ENCODE measurements at places on chromosomes 7 and 10.

DNA sequence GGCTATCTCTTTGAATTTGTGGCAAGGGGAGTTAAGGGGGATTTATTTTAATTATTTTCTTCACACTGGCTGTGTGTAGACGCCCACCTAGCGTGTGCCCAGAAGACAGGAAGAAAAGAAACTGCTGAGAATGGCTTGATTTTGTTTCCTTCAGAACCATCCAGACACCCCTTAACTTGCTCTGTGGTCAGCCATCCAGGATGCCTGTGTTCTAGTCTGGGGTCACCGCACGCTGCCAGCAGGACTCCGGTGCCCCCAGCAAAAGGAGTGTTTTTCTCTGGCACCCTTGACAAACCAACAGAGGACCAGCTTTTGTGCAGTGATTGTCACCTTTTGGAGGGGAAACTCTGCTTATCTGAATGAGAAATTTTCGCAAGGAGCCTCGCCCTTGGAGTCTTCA is 5.3 kb downstream of the DDC start:
- DNase-seq: no peak

DNA sequence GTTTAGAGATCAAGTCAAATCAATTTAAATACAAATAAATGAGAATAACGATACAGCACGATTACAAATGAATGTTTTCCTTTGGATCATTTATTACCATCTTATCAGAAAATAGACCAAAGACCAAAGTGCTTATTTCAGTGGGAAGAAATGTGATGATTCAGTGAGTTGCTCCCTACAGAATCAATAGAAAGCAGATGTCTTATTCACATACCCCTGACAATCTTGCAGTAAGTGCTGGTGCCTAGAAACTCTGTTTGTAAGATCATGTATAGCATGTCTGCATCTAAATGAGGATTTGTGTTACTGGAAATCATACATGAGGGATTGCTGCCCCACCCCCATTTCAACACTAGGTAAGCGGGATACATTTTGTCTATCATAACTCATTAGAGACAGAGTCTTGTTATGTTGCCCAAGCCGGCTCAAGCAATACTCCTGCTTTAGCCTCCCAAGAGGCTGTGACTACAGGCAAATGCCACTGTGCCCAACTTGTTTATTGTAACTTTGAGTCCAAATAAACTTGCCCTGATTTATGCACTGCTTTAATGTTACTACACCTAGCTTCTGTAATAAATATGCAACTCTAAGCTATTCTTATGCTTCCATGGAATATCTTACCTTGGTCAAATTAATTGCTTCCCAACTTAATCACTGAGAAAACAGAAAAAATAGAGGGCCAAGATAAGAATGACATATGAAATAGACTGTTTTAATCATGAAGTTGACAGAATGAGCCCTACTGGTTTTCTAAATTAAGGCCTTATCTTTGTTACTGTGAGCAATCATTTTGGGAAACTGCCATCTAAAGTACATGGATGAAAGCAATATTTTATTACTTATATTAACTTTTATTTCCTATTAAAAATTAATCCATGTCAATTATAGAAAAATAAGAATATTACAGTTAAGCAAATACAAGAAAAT is 82.5 kb downstream of the AHR start:
- no peak for DNase-seq

DNA sequence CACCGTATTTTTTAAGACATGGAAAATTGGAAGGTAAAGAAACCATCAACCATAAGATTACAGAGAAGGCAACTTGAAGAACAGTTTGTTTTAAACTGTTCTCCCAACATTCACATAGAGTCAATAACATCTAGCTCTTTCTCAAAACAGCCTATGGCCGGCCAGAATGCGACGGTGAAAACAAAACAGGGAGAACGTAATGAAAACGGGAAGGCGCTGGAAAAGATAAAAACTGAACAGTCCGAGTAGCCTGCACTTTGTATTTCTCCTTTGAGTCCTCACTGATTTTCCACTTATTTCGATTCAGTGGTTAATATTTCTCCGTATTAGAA is 637 bp downstream of the MICU1 start:
- DNase-seq: no peak

- DNase-seq: no peak
These were observed 203.0 kb upstream of the MEOX2 start for GRCh38 chr7:15889507-15889906.

- DNase-seq: no peak
These were observed 16.5 kb downstream of the GATA3 start for GRCh38 chr10:8071006-8071405.

DNA sequence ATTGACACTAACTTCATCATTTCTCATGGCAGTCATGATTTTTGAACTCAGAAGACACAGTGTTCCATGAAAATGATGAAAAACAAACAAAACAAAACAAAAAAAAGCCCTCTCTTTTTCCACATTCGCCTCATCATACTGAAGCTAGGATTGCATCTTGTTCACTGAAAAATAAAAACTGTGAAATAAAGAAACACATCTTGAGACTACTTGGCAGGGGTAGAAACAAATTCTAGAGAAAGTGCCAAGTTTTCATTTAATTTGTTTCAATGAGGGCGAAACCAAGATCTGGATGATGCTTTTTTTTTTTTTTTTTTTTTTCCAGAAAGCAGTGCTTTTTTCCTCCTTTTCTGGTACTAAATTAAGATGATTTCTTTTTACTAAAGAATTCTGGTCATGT is 350.4 kb upstream of the ETV1 start:
- no peak for DNase-seq

GRCh38 chr7:84200859-84201258 is 6.3 kb upstream of the SEMA3A start:
- no peak for DNase-seq

DNA sequence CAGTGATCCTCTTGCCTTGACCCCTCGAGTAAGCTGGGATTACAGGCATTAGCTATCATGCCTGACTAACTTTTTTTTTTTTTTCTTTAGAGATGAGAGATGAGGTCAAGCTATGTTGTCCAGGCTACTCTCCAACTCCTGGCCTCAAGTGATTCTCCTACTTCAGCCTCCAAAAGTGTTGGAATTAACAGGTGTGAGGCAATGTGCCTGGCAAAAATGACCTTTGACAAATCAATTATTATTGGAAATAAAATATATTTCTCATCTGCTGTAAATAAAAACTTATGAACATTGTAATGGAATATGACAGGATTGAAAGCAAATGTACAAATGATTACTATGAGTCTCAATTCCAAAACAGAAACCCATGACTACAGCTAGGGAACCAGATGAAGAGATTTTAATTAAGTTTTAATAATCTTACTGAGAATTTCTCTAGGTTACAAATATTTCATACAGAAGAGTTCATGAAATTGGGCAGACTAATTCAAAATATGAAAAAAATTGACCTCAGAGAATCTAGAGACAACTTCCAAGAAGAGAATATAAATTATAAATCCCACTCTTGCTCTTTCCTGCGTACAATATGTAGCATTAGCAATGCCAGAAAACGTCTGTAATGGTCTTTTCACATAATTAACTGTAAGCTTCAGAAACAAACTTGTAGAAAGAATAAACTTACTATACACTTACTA is 414.7 kb downstream of the DGKB start:
- no peak for DNase-seq

DNA sequence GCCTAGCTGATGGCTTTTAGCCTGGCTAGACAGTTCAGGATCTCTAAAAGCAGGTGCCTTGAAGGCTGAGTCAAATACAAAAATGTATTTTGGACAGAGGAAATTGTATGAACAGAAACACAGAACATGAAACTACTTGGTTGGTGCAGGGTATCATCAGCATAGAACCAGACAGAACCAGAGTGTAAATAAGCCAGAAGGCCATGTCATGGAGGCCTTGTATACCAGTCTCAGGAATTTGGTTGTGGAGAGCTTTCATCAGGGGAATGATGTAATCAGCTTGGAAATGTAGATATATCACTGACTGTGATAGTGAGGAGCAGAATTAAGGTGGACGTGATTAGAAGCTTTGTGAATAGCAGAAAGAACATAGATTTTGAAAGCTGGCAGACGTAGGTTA is 82.9 kb downstream of the CFTR start:
- DNase-seq: no peak

DNA sequence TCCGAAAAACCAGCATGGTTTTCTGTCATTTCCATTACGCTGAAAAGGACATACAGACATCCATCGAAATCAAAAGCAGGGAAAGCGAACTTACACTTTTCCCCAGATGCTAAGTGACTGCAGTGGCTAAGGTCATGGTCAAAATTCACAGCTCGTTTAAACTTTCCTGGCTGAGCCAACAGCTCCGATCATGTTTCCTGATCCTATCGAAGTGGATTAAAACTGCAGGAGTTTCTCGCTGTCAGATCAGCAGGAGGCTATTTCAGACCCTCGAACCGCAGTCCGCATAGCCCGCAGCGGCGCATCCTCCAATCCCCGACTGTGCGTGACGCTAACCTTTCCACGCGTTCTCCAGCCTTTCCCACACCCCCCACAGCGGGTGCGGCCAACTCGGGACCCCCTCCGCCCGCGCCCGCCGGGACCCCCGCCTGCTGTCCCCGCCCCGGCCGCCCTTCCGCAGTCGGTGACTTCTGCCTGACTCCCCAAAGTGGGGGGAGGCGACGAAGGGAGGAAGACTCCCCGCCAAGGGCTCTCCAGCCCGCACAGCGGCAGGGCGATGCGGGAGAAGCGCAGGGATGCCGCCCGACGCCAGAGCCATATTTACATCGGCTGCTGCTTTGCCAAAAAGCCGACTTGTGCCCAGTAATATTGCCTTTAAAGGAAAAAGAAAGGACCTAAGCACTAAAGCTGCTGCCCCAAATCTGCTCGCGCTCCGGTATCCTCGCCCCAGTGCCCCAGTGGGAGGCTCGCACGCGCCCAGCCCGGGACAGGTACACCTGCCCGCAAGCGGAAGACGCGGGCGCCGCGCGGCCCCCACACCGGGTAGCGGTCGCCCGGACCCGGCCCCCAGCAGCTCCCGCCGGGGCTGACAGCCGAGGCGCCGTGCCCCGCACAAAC is 1.2 kb downstream of the PIP4K2A start:
- no peak for DNase-seq

DNA sequence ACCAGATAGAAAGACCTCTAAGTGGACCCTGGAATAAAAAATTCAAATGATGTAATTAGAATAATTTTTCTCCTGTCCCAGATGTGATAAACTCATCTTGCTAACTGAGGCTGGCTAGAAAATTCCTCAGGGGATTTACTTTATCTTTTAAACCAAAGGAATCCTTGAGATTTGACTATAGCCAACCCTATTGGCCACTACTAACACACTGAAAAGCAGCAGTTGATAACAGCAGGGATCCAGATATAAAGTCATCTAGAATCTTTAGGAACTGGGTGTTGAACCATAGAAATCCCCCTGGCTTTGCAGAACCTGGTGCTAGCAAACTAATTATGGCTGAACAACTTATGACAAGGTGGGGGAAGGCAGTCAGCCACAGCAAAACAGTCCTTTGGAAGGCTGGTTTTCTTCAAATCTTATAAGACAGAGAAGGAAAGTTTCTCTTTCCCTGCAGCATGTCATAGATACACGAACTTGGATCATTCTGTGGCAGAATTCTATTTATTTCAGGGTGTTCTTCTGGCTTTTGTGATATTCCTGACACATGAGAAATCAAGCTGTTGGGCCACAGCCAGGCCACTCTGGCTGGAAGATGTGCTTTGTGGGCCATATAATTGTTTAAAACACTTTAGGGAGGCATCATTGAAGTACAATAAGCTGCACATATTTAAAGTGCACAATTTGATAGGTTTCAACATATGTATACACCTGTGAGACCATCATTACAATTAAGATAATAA is 643.6 kb downstream of the SORCS3 start:
- DNase-seq: no peak

- no peak for DNase-seq
These were observed 18.9 kb downstream of the NOD1 start for GRCh38 chr7:30459591-30460245.

DNA sequence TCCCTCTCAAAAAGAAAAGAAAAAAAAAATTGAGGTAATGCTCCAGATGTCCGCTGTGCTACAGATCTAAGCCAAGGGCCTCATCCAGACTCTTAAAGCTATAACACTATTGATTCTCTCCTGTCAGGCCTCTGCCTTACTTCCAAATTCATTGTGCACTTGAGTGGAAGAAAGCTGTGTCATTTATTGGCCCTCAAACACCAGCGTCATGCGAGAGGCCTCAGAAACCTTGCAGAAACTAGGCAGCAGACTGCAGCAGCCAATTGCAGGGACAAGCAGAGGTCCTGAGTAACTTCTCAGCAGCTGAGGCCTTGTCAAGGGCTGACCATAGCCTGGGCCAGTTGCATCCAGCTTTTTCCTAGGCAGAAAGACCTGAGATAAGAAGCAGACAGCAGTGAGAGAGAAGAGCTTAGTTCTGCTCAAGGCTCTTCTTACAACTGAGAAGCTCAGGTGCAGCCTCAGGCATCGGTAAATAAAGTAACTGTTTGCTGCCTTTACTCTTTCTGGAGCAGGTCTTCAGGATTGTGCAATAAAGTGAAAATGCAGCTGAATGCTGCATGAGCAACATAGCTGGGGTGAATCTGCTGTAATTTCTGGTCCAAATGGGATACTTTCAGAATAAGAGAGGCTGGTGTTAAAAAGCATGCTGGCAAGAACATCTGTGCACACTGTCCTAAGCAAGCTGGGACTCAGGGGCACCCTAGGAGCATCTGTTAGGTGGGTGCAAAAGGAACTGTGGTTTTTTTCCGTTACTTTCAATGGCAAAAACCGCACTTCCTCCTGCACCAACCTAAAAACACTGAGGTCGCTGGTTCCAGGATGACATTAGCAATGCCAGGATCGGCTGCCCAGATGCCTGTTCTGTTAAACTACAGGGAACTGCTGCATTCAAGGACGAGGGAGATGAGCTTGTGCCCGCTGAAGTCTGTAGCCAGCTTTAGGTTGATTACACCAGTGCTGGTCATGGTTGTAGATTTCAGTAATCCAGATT is 181.8 kb upstream of the PFKP start:
- peak; percentile 79 for DNase-seq

GRCh38 chr10:95785942-95786669 is 30.1 kb downstream of the ENTPD1 start:
- no peak for DNase-seq

- DNase-seq: no peak
These were observed 216.5 kb downstream of the MGMT start for GRCh38 chr10:129683519-129683918.

- no peak for DNase-seq
These were observed 11.3 kb downstream of the TNS3 start for GRCh38 chr7:47570649-47571050.

GRCh38 chr7:84238596-84238995 is 44.0 kb upstream of the SEMA3A start:
- DNase-seq: no peak

DNA sequence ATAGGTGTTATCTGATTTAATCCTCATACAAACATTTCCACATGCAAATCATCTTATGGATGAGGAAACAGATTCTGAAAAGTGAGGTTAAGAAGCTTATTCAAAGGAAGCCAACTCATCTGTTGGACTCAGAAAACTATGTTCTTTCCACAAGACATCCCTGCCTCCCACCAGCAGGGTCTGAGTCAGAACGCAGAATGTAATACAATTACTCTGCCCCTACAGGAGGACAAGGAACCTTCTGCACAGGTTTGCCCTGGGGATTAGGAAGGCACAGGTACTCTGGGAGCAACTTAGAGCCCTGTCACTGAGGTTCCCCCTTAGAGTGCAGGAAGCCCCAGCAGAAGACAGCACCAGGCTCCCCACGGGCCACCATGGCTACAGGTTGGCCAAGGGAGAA is 255.7 kb downstream of the TNS3 start:
- no peak for DNase-seq

GRCh38 chr10:22978287-22978686 is 50.4 kb downstream of the ARMC3 start:
- no peak for DNase-seq

Measured in GF-D8 (cell line).